ENCODE measurements at places on chromosomes 16 and 17.

DNA sequence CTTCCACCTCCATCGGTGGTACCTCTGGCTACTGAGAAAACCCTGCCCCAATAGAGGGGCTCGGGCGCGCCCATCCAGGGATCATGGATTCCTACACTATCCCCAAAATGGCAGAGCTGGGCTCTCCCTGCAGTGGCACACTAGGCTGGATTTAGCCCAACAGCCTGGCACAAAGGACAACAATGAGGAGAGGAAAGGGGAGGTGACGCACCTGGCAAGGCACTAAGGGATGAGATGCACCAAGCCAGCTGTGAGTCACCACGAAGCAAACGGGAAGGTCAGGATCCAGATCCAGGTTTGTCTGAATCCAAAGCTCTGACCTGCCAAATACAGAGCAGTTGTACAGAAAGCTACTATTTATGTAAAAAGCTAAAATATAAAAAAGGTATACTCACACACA is 18.1 kb downstream of the UBE2O start:
- DNase-seq = no peak

GRCh38 chr17:7228920-7229319 is 5.4 kb downstream of the DVL2 start:
- no peak for DNase-seq

DNA sequence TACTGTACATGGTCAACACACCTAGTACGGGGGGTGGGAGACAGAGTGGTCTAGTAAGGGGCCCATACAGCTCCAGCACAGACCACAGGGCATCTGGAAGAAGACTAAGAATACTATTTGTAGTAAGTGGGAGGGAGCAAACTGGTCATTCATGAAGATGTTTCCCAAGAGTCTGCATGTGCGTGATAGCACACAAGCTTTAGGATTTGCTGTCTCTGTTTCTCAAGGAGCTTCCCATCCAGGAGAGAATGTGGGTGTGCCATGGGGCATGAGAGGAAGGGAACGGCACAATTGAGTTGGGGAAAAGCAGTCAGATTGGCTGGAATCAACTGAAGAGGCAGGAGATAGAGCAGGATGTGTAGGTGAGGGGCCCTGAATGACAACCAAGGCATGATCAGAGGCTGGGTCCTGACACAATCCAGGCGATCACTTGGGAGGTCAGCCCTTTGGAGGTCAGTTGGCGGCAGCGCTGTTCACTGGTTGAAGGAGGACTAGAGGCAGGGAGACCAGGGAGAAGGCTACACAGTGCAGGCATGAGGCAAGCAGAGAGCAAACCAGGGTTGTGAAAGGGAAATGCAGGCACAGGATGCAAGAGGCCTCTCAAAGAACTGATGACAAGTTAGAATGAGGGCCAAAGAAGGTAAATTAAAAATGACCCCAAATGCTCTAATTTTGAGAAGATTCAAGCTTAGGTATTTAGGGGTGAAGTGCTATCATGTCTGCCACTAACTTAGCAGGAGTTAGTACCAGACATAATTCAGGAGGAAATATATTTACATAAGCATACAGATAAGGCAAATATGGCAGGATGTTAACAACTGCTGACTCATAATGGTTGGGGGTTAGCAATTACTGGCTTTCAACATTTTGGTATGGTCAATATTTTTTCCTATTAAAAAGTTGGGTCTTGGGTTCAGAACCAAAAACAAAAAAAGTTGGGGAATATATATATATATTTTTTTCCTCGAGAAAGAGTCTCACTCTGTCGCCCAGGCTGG is 10.3 kb downstream of the UBE2O start:
- no peak for DNase-seq

GRCh38 chr17:19800571-19800970 is 52.5 kb upstream of the ALDH3A1 start:
- DNase-seq = no peak

DNA sequence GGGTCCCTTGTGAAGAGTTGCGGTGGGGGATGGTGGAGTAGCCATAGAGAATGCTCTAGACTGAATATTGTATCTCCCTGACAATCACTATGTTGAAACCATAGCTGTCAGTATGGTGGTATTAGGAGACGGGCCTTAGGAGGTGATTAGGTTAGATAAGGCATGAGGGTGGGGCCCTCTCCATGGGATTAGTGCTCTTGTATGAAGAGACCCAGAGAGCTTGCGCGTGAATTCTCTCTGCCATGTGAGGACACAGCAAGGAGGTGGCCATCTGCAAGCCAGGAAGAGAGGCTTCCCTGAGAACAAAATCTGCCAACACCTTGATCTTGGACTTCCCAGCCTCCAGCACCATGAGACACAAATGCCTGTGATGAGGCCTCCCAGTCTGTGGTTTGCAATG is 34.5 kb upstream of the MGAT5B start:
- DNase-seq = no peak

- no peak for DNase-seq
Measured at GRCh38 chr17:10842658-10843057, 4.8 kb upstream of the PIRT start.

DNA sequence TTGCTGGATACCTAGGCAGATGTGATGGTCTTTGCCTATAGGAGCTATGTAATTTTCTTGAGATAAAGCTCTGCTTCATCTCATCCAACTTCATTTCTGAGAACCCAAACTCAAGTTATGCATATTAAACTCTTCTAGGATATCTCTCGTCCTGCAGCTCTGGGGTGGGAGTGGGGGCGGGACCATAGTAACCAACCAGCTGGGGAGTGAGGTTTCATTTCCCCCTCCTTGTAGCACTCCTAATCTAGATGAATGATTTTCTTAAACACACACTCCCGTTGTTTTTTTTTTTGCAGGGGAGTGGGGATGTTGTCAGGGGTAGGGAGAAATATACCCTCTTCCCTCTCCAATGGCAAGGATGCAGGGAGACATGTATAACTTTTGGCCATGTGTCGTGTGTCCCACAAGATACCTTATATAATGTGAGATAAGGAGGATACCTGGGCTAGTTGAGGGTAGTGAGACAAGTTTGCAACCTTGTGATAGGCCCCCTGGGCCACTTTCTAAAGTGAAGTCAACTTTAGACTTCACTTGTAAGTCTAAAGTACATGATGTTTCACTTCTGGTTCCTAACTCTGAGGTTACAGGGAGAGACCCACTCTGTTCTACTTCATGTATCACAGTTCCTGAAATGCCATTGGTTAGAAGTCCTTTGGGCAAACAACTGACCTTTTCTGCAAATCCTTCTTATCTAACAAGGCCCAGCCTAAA is 10.5 kb upstream of the HEATR6 start:
- no peak for DNase-seq

- DNase-seq = peak; percentile 67
Measured at GRCh38 chr17:39653662-39654331, 11.4 kb upstream of the TCAP start.

GRCh38 chr17:248337-249235 is 67.1 kb upstream of the DOC2B start:
- no peak for DNase-seq

DNA sequence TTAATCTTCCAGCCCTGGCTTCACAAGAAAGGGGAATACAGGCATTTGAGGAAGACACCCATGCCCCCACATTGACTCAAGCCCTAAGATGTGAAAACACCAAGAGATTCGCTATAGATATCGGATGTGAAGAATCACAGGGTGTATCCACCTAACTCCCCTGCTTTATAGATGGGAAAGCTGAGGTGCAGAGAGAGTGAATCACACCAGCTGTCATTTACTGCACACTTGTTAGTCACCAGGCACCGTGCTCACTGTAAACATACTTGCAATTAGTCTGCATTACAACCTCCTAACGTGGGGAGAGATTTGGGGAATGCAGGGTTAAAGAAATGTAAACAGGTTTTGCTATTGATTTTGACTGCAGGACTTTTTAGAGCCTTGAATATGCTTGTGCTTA is 325.5 kb downstream of the C16orf95 start:
- DNase-seq = no peak

- DNase-seq = no peak
Measured at GRCh38 chr17:52823155-52823554, 664.6 kb upstream of the CA10 start.

- DNase-seq = no peak
Measured at GRCh38 chr16:66036184-66036583, 330.3 kb upstream of the CDH5 start.

DNA sequence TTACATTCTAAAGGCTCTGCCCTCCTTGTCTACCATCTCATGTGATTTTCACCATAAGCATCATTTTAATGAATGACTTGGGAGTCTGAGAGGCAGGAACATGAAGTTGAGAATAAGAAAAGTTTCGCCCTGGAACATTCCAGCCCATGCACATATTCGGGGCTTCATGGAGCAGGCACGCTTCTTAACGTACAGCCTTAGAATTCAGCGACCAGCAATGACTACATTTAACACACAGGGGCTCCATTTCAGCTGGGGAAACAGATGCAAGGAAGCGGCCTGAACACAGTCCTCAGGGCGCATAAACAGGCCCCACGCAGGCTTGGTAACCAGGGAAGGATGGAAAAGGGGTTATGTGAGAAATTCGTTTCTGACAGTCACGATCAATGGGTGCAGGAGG is 357.4 kb downstream of the SLC39A11 start:
- no peak for DNase-seq

DNA sequence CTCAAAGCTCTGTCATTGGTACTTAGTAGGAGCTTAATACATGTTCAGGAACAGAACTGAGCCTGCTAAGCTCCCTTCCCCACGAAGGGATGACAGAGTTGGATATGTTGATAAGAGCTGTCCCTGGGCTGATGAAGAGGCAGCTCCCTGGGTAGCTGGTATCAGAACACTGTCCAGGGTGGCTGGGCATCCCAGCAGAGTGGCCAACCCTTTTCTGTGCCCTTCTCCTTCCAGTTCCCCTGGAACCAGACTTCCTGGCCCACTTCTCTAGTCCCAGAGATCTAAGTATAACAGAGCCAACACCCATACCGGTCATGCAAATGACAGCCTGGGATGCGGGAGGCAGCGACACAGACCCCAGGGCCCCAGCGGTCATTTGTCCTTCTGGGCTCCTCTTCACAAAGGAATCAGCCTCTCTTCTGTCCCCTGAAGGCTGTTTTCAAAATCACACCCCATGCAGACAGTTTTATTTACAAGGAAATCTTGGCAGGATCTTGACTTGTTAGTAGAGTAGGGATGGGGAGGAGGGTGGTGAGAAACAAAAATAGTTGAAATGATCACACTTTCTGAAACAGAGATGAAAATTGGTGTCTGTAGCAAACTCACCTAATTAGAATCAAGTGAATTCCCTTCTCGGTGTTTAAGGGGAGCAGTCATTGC is 1.4 kb upstream of the RHBDL3 start:
- DNase-seq = no peak

DNA sequence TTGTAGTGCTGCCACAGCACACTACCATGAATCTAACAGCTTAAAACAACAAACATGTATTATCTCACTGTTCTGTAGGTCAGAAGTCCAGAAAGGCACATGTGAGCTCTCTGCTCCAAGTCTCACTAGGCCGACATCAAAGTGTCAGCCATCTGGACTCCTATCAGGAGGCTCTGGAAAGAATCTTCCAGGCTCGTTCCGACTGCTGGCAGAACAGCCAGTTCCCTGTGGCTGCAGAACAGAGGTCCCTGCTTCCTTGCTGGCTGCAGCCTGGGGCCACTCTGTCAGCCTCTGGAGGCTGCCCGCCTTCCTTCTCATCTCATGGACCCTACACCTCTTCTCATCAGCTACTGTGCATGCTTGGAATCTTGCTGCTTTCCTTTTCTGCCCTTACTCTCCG is 168.9 kb downstream of the CBLN1 start:
- DNase-seq = no peak

DNA sequence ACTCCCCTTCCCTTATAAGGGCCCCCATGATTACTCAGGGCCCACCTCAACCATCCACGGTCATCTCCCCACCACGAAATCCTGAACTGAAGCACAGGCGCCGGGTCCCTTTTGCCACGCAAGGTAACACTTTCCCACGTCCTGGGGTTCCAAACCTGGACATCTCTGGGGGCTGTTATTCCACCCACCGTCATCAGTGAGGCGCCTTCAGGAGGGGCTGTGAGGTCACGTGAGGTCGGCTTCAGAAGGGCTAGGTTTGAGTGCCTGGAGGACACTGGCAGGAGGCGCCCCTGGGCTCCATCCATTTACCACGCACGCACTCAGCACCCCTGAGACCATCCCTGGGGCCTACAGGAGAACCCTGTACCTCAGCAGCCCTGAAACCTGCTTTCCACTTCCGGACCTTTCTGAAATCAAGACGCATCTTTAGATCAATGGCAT is 4.1 kb downstream of the CD2BP2 start:
- no peak for DNase-seq

- peak; percentile 26 for DNase-seq
Measured at GRCh38 chr17:68431661-68432071, 25.6 kb downstream of the WIPI1 start.

GRCh38 chr16:23398987-23399805 is 53.8 kb downstream of the COG7 start:
- DNase-seq = no peak

- DNase-seq = peak; percentile 30
Measured at GRCh38 chr16:14286368-14287230, 215.5 kb downstream of the MRTFB start.

DNA sequence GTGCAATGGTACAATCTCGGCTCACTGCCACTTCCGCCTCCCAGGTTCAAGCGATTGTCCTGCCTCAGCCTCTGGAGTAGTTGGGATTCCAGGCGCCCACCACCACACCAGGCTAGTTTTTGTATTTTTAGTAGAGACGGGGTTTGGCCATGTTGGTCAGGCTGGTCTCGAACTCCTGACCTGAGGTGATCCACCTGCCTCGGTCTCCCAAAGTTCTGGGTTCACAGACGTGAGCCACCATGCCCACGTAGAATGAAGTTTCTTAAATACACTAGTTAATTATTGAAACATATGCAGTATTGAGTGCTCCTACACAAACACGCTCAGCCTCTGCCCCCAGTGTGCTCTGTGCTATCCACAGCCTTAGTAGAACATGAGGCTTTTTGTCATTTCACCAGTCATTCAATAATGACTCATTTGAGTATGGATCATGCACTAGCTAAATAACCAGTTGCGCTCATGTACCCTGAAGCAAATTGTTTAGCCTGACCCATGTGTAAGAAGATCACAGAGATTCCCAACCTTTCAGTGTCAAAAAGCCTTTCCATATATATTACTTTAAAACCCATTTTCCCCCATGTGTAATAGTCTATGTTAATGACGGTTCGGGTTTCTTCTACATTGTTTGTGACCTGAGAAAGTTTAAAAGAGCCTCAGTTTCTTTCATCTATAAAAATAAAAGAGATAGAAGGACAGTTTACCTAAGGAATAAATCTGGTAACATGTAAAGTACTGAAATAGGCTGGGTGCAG is 49.7 kb downstream of the TUBD1 start:
- DNase-seq = peak; percentile 40

DNA sequence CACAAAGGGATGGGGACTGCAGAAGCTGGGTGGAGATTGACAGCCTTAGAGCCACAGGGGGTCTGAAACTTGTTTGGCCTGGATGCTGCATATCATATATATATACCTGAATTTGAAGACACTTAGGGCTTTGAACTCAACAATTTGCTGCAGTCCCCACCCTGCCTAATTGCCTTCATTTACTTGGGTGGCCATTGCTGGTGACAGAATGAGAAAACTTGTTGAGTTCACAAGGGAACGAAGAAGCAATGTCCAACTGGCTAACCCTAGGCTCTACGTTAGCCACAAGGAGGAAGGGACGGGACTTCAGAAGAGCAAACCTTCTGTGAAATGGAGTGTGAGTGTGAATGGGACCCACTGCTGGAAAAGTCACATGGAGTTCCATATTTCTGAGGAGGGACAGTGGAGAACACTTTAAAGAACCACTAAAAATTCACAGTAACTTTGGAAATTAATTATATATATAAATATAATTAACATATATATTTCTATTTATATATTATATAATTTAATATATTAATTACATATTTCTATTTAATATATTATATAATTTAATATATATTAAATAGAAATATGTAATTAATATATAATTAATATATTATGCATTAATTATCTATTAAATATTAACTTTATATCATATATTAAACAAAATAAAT is 215.3 kb upstream of the SOX9 start:
- no peak for DNase-seq
